Right ventricle myocardium inferior (tissue), 1 donor: ENCODE measurements at places on chromosomes 2 and 18. TPM values are rescaled to one million over a fixed set of nuclear protein-coding genes. Genes with fewer than 3 reads are reported as not detected.

DNA sequence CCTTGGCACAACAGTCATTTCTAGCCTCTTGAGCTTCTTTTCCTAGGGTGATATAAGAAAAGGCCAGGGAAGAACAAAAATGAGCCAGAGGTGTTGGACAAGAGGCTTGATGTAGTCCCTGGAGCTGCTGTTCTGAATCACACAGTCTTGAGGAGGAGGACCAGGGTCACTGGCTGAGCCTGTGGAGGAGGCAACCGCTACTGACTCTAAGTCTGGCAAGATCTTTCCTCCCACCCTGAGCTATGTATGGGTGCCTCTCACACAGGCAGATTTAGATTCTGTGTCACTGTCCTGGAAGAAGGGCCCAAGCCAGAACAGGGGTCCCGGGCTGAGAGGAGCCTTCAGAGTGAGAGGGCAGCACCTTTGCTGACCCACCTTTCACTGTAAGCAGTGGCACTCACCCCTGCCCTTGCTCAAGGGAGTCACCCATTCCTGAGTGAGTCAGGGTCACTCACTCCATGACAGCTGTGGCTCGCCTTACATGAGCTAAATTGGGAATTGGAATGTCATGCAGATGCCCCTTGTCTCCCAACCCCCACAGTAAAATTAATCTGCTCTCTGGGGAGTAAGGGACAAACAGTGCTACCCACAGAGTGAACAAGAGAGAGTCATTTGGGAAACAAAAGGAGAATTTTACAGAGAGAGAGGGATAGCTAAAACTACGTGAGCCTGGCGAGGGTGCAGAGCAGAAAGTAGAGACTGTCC is at the start of gene TRIM54:
Gene TRIM54 (plus strand): TSS at position 575 of the 705 bp plus-strand sequence. CDS start 303 bp downstream, outside the sequence.
- DNase-seq = no peak

GRCh38 chr2:121898483-121898882 is 143.0 kb downstream of the TSN start:
- DNase-seq = no peak

RAX gene
- total RNA-seq = not detected

SOX11 gene
- total RNA-seq = 1.1 TPM

DSC1 gene
- total RNA-seq = 3.0 TPM
